Stimulated activated CD4-positive, alpha-beta T cell treated with anti-CD3 and anti-CD28 coated beads, Interleukin-4, amount 100 ng/mL, for 4 hours (primary cell): ENCODE measurements at places on chromosomes 3 and 15.

DNA sequence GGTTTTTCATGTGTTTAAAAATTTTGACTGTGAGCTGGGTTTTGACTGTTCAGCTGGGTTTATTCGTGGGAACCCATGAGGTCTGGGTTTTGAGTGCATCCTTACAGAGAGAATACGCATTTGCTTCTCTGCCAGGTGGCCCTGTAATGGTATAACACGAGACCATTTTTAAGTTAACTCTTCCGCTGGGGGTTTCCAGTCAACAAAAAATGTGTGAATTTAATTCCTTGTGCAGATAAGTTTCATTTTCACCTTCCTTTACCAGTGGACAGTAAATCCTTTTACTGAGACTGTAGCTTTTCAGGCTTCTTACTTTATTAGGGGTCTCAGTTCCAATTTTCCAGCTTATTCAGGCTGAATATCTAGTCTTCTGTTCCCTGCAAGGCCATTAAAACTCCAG, 149.6 kb downstream of the OPA1 start:
- no peak for DNase-seq

DNA sequence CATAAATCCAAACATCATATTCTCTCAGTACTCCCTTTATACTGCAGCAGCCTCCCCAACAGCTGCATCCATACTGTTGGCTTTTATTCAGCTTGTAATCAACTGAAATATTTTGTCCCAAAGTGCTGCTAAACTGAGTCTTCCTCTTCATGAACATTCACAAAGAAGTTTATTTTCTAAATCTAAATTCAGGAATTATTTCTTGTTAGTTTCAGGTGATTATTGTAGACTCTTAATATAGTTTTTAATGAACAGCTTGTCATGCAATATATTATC, 269.3 kb upstream of the UBE2E2 start:
- DNase-seq = no peak

- no peak for DNase-seq
Observed at GRCh38 chr3:42674146-42674545, 11.2 kb upstream of the KLHL40 start.

- no peak for DNase-seq
Observed at GRCh38 chr3:172538368-172539151, 15.3 kb upstream of the TNFSF10 start.

- peak; percentile 4 for DNase-seq
Observed at GRCh38 chr3:10459954-10460754, 45.2 kb downstream of the ATP2B2 start.

DNA sequence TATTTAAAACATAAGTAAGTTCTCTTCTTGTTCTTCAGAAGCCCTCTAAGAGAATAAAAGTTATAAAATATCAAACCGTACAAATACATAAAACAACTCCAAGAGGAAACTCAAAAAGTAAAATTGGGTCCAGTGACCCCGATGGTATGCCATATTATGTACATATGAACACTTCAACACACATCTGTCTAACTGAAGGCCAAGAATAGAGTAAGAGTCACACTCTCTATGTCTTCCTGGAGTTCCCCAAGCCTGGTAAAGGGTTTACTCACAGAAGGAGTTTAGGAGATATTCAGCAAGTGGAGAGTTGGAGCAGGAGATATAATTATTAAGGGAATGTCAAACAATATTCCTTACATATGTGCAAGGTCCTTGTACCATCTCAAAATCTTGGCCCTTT, 101.3 kb upstream of the EIF1B start:
- no peak for DNase-seq

GRCh38 chr3:46824211-46824970, 38.9 kb downstream of the MYL3 start:
- no peak for DNase-seq

GRCh38 chr3:183493296-183494045, 62.0 kb downstream of the KLHL6 start:
- DNase-seq = no peak

- no peak for DNase-seq
Observed at GRCh38 chr15:75508840-75509532, 57.5 kb upstream of the SIN3A start.

DNA sequence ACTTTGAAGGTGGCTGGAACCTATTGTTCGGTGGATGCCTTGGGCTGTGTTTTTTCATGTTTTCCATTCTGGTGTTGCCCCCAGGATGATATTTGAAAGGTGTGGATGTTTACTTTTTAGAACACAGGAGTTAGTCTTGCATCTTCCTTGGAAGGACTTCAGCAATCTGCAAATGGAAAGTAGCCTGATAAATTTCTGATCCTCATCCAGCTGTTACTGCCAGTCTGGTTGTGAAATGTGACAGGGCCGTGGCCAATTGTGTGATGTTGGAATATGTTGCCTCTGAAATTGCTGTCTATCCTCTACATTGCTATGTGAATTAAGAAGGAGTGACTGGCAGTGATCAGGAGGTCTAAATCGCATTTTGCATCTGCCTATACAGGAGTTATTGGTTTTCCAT, 382.5 kb upstream of the C2CD4B start:
- DNase-seq = no peak

- DNase-seq = no peak
Observed at GRCh38 chr15:50181201-50181968, 611 bp upstream of the SLC27A2 start.

DNA sequence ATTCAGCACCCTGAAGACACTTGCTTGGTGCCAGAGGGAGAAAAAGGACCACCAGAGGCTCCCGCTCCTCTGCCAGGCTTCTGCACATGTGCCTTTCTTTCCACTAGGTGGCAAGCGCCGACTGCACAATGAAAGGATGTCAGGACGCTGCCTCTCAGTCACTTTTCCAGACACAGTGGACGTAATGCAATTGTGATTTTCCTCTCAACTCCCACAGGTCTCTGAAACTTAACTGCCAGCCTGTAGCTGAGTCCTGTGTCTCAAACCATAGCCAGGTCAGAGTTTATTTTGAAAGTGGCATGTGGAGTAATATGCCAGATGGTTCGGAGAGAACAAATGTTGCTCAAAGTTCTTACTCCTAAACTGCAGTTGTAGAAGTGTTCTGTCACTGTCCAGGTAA, 162.9 kb downstream of the ITPR1 start:
- no peak for DNase-seq

GRCh38 chr3:195072916-195073564, 197.9 kb downstream of the XXYLT1 start:
- DNase-seq = no peak

DNA sequence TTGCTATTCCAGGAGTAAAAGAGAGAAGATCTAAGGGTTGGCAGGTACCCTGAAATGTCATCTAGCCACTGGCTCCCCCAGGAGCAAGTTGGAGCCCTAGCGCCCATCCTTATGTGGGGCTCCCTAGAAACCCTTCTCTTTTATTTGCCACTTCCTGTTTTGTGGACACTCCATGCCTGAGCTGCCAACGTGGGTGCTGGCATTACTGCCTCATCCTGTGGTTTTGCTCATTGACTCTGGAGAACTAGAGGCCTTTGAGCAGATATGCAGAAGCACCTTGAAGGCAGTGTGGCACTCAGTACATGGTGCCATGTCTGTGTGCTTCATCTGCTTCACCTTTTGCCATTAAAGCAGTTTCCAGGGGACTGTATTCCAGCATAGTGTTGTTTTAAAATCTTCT, 8.1 kb downstream of the EDEM1 start:
- no peak for DNase-seq

GRCh38 chr3:63961891-63962290, 49.7 kb upstream of the SCAANT1 start:
- DNase-seq = no peak

GRCh38 chr3:133445108-133445507, 45.3 kb downstream of the BFSP2 start:
- no peak for DNase-seq

- DNase-seq = no peak
Observed at GRCh38 chr3:23758253-23758838, 47.4 kb upstream of the UBE2E1 start.

DNA sequence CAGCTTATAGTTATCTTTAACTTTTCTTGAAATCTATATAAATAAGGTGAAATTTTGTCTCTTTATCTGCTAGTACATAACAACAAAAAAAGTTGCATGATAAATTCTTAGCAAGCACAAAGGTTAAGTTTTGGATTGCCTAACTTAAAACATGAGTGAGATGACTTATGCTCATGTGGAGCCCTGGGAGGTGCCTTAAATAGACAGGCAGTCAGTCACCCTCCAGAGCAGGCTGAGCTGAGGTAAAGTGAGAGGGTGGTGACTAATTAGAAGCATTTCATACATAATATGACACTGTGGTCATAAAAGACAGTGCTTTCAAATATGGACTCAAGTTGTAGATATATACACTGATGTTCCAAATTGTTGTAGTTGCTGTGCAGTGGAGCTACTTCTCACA, 14.6 kb upstream of the MME start:
- DNase-seq = no peak

GRCh38 chr15:100093211-100094126, 248.3 kb downstream of the ADAMTS17 start:
- no peak for DNase-seq

- no peak for DNase-seq
Observed at GRCh38 chr3:13808550-13808949, 71.3 kb downstream of the WNT7A start.

DNA sequence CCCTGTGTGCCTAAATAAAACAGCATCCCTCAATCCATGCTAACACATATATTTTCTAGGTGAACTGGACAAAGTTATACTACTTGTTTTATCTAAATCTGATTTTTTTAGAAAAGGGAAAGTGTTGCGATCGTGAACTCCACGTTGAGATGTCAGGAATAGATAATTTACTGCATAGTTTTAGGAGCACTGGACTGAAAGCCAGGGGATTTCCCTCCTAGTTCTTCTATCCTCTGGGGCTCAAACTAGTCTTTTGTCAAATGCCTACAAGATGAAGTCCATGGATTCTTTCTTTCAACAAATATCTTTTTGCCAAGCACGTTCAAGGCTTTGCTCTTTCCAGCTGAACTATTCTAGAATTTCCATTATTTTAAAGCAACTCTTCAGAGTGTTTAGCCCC, 617 bp upstream of the HPS3 start:
- no peak for DNase-seq

DNA sequence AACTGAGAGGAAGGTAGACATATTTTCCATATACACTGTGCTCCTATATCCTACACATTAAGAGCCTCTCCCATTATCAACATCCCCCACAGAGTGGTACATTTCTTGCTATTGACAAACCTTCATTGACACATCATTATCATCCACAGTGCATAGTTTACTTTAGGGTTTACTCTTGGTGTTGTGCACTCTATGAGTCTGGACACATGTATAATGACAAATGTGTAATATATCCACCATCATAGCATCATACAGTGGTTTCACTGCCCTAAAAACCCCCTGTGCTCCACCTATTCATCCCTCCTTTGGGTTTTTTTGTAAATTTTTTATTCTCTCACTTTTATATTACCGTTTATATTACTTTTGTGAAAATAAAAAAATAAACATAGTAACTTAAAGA, 22.2 kb upstream of the CLDN18 start:
- DNase-seq = no peak

- no peak for DNase-seq
Observed at GRCh38 chr3:160434071-160434470, 15.5 kb downstream of the TRIM59 start.

DNA sequence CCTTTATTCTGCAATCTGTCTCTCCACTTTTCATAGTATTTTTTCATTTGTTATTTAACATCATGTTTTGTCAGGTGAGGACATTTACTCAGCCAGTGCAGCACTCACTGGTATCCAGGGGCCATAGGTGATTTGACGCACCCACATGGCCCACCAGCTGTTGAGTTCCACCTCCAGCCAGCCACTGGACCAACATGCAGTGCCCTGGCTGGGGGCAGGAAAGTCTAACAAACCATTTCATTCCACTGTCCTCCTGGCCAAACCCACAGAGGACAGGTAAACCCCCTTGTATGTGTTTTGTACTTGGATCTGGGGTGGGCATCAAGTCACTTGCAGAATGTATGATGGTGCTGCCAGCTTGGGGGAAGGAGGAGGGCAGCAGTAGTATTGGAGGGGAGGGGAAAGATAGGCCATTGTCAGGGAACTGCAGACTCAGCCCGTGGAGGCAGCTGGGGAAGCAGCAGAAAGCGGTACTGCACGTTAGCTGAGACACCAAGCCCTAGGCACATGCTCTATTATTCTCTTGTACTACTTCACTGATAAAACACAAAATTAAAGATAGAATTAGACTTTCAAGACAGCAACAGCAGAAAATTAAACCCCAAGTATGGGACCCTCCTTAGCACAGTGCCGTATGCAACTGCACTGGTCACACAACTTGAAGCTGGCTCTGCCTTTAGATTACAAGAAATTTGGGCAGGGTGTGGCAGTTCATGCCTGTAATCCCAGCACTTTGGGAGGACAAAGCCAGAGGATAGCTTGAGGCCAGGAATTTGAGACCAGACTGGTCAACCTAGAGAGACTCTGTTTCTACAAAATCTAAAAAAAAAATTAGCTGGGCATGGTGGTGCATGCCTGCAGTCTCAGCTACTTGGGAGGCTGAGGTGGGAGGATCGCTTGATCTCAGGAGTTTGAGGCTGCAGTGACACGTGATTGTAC, 15.4 kb upstream of the RPL24 start:
- no peak for DNase-seq

DNA sequence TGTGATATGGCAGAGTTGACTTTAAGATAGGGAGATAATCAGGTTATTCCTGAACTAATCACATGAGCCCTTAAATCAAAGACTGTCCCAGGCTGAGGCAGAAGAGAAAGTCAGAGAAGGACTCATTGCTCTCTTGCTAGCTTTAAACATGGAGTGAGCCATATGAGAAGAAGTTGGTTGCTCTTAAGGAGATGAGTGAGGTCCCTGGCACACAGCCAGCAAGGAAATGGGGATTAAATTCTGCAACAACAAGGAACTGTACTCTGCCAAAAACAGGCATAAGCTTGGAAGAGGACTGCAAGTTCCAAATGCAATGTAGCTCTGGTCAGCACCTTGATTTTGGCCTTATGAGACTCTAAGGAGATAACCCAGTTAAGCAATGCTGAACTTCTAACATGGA, 457.0 kb downstream of the PLOD2 start:
- no peak for DNase-seq

GRCh38 chr3:52827441-52827840, 3.0 kb downstream of the ITIH4 start:
- no peak for DNase-seq

DNA sequence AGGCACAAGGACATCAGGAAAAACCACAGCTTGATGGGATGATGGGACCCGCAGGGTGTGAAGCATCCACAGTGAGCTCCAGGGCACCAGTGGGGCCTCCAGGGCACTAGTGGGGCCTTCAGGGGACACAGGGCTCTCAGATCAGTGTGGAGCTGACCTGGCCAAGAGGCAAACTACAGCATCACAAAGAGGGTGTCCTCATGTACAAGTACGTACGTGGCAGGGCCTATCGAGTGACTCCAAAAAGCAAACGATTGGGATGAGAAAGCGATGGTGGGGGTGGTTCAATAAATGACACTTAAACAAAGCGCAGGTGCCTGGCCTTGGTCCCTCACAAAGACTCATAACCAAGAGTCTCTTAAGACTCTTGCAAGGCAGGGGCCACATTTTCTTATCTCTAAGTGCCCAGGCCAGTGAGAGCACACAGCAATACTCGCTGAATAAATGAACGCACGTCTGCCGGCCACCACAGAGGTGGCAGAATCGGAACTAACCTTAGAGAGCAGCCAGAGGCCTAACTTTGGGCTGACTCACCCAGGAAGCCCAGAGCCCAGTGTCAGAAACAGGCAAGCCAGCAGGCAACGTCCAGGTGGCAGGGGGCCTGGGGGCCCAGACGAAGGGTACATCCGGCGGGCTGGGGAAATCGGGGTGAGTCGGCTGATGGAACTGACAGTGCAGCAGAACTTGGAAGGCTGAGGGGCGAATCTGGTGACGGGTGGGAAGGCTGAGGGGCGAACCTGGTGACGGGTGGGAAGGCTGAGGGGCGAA, 8.7 kb downstream of the PCSK6 start:
- DNase-seq = no peak
